Spleen (tissue), 13 donors: ENCODE measurements at places on chromosomes 11 and 22. TPM values are rescaled to one million over a fixed set of nuclear protein-coding genes. Genes with fewer than 3 reads are reported as not detected.
A peak's percentile ranks its signal among the peaks of the same experiment; 100 is the strongest.

The CCND1 gene
- total RNA-seq, result 70.2 TPM

The NLRP6 gene
- total RNA-seq, result 6.3 TPM

The C11orf16 gene
- total RNA-seq, result not detected

DNA sequence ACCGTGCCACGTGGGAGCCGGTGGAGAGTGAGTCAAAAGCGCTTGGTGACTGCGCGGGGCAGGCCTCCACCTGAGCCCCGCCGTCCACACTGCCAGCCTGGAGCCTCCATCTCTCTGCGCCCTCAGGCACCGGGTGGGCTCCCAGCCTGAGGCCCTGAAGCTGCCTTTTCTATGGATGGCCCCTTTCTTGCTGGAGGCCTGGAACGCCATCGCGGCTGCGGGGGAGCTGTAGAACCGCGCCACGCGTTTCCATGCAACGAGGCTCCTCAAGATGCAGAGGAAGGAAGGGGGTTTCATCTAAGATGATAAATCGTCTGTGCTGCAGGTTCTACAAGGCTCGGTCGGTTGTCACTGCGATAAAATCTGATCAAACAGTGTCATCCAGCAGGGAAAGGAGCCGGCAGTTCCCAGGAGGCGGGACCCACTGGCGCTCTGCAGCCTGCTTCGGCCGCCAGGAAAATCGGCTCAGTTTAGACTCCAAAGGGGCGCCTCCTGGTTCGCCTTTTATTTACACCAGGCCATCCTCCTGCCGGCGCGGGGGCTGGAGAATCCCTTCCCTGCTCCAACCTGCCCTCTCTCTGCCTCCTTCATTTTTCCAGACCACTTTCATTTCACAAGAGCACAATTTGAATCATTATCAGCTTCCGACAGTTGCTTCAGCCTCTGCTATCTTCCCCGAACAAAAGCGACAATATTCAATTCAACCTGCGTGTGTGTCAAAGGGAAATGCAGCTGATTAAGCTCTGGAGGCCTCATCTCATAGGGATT is 624.4 kb downstream of the BRD1 start:
- DNase-seq, result peak; percentile 41

GRCh38 chr11:134252346-134253187 is 585 bp downstream of the THYN1 start:
- peak; percentile 82 for DNase-seq

DNA sequence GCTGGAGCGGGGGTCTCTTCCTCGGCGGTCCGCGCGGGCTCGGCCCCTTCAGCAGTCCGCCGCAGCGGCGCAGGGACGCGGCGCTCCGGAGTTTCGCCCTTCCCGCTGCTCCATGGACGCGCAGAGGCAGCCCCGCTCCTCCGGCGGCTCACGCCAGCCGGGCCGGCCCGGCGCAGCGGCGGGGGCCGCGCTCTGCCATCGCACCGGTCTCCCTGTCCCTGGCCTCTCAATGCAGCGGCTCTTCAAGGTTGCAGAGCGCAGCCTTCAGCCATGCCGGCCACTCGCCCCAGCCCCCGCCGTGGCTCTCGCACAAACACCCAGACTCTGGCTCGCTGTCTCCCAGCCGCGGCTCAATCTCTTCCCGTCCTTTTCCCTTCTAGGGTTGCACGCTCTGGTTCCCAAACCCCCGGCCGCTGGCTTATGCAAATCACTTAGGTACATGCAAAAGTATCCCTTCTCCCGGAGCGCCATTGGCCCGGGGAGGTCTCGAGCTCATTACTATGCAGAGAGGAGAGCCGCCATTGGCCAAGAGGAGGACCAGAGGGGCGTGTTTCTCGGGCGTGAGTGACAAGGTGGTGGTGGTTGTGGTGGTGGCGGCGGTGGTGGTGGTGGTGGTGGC is at the start of gene LGR4:
LGR4 (minus strand) TSS at position 393 of the 619 bp plus-strand sequence. CDS start 488 bp downstream, outside the sequence.
- peak; percentile 92 for DNase-seq

DNA sequence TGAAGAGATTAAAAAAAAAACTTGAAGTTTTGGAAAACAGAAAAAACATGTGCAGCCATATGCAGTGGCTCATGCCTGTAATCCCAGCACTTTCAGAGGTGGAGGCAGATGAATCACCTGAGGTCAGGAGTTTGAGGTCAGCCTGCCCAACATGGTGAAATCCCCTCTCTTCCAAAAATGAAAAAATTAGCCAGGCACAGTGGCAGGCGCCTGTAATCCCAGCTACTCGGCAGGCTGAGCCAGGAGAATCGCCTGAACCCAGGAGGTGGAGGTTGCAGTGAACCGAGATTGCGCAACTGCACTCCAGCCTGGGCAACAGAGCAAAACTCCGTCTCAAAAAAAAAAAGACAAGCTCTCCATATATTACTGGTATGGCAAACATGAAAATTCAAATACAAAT is 7.6 kb downstream of the DLG2 start:
- no peak for DNase-seq

DNA sequence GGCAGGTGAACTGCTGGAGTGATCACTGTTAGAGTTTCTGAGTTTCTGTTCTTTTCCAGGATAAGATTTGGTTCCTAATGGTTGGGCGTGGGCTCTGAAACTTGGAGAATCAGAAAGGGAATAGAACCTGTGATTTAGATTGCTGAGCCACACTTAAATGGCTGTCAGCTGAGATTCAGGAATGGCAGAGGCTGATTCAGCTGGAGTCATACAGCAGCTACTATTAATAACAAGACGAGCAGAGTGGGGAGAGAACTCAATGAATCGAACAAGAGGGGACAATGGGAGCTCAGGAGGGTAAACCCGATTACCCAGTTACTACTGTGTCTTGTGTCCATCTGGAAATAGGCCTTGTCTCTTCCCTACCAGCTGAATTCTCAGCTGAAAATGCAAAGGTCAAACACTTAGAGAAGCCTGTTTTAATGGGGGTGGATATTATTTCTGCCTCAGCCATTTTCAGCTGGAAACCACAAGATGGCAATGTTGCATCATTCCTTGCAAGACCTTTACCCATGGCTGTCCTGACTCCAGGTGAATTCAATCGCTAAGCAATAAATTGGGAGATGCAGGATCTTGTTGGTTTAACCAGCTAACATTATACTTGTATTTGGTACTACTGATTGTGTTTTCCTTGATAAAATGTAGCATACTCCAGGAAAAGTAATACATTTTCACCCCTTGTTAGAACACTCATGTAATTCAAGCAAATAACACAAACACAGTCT is 104.5 kb upstream of the RAG2 start:
- no peak for DNase-seq

- peak; percentile 67 for DNase-seq
Measured at GRCh38 chr11:119100246-119100970, 1.2 kb downstream of the DPAGT1 start.

DNA sequence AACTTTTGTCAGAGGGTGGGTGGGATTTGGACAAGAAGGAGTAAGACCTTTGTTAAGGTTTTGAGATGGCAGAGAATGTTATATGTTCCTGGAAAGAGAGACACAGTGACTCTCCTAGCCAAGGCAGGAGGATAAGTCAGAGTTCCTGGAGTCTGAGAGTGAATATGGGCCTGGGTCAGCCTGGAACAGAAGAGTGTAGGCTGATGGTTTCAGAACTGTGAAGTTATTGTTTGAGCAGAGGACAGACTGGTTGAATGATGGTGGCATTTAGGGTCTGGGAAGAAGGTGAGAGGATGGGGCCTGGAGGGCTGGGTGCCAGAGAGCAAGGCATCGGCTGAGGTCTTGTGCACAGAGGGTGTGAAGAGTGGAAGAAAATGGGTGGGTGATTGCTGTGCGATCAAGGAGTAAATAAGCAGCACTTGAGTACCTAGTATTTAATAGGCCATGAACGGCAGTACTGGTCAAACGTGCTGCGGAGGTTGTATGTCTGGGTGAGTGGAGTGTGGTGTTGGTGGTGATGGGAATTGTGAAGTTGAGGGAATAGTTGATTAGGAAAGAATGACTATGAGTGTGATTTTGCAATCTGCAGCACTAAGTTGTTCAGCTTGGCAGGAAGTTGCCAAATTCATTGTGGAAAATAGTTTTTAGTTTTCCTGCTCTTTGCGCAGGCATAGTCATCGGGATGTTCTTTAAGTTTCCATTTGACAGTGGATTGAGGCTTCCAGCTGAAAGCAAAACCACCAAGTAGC is 1.8 kb downstream of the PANX1 start:
- no peak for DNase-seq
